ENCODE measurements at places on chromosomes 3 and 15.

GRCh38 chr3:17151598-17152373 is 267.0 kb downstream of the PLCL2 start:
- DNase-seq, result peak; percentile 82

DNA sequence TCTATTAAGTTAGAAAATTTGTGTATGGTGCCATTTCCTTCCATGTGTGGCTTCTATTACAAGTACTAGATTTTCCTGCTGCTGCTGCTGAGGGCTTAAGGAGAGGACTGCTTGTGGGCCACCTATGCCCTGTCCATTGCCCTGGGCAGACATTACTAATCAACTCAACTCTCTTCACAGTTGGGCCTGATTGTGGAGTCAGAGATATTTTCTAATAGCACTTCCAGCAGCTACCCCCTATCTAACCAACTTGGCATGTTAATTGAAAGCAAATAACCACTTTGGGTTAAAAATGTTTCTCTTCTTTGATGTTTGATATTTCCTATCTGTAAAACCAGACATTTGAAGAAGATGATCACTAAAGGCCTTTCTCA is 242.0 kb downstream of the EDEM1 start:
- no peak for DNase-seq

GRCh38 chr3:134576426-134576825 is 74.4 kb downstream of the KY start:
- DNase-seq, result no peak

- no peak for DNase-seq
Observed at GRCh38 chr3:49511639-49512038, 41.6 kb downstream of the DAG1 start.

DNA sequence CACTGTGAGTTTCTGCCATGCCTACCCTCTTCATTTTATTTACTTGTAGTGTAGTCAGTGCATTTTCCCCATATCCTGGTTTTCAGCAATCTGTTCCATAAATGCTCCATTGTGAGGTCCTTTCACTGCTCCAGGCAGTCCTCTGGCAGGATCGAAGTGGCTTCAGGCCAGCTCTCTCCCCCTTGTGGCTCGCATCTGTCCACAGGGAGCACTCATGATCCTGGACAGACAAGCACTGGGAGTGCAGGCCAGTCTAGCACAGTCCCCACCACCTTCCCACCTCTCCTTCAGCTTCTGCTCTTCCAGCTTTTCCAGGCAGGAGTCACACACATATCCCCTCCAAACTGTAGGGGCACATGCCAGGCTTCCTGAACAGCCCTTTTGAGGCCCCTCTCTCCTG is 173.6 kb downstream of the PPM1L start:
- no peak for DNase-seq

DNA sequence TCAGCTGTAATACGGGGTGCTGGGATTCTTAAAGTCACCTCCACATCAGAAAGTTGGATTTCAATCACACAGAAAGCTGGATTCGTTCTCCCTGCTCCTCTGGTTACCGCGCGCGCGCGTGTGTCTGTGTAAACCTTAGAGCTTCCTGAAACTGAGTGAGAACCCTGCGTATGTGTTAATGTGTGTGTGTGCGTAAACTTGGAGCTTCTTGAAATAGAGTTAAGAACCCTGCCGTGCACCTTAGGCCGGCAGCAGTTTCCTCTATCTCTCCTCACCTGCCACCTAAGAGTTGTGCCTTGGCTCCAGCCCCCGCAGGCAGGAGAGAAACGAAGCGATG is 531 bp downstream of the LZTFL1 start:
- DNase-seq, result no peak

DNA sequence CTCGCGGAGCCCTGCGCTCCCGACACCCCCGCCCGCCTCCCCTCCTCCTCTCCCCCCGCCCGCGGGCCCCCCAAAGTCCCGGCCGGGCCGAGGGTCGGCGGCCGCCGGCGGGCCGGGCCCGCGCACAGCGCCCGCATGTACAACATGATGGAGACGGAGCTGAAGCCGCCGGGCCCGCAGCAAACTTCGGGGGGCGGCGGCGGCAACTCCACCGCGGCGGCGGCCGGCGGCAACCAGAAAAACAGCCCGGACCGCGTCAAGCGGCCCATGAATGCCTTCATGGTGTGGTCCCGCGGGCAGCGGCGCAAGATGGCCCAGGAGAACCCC is 464 bp downstream of the SOX2 start:
- DNase-seq, result no peak

DNA sequence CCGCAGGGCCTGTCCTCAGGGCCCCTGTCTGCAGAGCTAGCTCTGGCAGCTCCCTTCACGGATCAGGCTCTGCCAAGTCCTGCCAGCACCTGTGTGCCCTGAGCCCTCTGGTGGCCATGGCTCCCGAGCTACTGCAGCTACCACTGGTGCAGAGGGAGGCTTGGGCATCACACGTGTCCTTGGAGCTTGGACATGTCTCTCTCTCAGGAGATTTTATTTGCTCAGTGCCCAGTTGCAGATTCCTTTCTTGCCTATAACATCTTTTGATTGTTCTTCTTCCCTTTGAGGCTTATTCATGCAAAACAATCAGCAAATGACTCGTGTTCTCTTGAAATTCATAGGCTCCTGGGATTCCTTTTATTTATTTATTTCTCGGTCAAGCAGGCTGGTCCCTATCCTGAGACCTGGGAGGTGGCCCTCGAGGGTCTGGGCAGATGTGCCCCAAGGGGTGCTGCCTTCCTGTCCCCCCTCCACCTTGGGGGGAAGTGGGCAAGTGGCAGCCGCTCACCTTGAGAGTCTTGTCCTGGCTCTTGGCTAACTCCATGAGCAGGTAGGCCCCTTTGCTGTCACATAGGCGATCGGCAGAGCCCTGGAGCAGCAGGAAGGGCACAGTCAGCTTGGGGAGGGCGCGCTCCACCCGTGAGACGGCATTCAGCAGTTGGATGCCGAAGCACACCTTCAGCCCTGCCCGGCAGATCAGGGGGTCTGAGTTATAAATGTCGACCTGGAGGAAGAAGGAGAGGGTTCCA is 21.9 kb downstream of the ABTB1 start:
- DNase-seq, result no peak

DNA sequence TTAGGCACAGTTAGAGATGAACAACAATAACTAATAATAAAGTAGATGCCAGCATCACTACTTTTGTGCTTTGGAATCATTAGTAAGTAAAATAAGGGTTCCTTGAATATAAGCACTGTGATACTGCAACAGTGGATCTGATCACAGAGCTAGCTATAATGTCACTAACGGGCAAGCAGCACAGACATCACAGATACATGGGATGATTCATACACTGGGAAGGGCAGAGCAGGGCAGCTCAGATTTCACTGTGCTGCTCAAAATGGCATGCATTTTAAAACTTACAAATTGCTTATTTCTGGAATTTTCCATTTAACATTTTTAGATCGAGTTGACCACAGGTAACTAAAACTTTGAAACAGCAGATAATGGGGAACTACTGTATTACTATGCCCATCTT is 476.6 kb downstream of the FHIT start:
- DNase-seq, result no peak

GRCh38 chr3:49222002-49222401 is 50.6 kb downstream of the KLHDC8B start:
- no peak for DNase-seq

- no peak for DNase-seq
Observed at GRCh38 chr15:40229316-40229715, 9.5 kb upstream of the PAK6 start.

- DNase-seq, result no peak
Observed at GRCh38 chr3:51257870-51258269, 127.2 kb upstream of the MANF start.

- no peak for DNase-seq
Observed at GRCh38 chr3:30135190-30135589, 471.2 kb upstream of the TGFBR2 start.

DNA sequence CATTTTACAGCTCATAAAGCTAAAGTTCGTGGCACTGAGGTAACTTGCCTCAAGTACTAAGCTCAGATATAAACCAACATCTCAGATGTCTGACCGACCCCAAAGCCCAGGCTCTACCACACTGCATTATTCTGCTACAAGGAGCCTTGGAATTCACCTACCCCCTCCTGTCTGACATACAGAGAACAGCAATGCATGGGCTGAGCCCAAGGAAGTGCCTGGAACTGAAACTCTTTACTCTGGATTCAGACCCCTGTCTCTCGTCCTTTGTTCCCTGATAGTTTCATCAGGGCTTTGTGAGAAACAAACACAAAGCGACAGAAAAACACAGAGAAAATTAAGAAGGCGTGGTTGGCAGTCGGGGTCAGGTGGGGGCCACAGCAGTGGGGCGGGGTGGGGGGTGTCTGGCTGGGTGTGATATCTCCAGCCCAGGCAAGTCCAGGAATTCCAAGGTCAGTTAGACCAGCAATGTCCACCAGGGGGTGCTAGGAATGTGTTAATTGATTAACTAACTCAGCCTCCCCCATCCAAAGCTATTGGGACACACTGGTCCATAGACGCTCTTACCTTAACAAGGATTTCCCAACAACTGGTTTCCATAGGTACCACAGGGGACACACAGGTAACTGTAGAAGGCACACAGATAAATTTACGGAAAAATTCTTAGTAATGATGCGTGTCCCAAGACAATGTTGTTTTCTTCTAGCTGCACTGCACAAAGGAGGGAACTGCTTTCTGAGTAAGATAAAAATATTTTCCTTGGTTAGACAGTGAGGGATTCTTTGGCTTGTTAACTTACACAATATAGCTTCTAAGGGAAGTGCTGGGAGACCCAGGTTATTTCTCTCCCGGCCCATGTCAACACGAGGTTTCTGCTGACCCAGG is 18.8 kb upstream of the SSUH2 start:
- peak; percentile 44 for DNase-seq

DNA sequence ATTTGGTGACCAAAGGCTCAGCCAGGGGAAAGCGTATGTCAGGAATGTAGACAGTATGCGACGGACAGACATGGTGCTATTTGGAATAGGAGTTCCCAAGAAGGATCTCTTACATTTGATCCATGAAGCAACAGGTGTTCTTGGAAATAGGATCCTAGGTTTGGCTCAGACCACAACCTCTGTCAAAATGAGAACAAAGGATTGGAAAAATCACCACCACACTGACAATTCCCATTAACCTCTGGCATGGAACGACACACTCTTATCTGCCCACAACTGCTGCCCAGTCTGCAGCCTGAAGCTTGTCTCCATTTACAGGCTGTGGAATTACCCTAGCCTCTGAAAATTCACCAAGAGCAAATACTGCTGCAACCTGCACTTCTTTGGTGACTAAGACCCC is 33.6 kb upstream of the LRRN1 start:
- DNase-seq, result no peak

DNA sequence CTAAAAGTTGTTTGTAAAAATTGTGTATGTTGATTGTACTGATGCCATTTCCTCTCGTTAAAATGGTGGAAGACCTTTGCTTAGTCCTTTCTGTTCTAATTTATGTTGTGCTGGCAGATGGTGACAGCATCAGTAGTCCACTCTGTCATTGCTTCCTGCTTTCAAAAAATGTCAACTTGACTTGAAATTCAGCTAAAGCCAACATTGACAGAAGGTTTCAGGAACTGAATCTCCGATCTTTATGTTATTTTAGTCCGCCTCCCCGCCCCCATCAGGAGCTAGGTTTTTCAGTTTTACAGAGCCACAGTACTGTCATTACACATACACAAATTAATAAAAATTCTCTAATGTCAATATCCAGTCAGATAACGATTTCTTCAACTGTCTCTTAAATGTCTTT is 1.5 kb downstream of the CEP63 start:
- no peak for DNase-seq

DNA sequence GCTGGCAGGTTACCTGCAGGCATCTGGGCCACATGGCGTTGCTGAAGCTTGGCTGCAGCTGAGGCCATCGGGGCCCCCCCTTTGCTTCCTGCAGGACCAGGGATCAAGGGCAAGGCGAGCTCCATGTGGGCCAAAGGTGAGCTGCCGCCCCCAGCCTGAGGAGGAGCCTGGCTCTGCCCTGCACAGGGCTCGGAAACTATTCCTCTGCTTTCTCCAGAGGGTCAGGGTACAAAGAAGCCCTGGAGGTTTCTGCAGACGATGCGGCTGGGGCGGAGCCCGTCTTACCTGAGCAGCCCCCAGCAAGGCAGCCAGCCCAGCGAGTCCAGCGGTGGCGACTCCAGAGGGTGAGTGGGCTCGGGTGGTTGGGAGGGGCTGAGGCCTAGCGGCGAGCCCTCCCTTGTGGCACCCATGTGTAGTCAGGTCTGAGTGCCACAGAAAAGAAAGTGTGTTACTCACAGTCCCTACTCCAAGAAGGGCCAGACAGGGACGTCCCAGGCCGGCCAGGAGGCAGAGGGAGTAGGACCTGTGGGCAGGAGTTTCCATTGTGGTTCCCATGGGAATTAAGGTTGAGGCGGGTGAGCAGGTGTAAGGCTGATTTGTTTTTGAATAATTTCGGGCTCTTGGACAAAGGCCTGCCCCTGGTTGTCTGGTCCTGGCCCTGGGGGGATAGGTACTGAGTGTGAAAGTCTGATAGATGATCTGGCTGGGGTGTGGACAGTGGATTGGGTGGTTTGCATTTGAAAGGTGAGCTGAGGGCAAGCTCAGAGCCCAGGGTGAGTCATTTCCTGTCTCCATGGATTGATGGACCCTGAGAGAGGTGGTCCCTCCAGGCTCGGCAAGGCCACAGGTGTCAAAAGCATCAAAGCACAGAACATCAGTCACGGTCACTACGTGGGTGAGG is 25.4 kb downstream of the CFAP100 start:
- DNase-seq, result no peak

- DNase-seq, result no peak
Observed at GRCh38 chr15:59553879-59554735, 57.5 kb upstream of the GCNT3 start.

- DNase-seq, result no peak
Observed at GRCh38 chr15:48447058-48447457, 115.8 kb downstream of the DUT start.

DNA sequence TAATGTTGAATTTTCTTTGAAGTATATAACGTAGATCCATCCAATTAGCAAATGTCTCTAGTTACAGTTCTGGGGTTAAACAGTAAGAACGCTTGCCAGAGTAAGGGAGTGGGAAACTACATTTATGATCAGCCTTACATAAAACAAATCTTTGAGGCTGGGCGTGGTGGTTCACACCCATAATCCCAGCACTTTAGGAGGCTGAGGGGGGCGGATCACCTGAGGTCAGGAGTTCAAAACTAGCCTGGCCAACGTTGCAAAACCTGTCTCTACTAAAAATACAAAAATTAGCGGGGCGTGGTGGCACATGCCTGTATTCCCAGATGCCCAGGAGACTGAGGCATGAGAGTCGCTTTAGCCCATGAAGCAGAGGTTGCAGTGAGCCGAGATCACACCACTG is 50.1 kb upstream of the GATM start:
- no peak for DNase-seq

- DNase-seq, result no peak
Observed at GRCh38 chr3:146345900-146346299, 95.0 kb upstream of the PLSCR4 start.

GRCh38 chr3:53236112-53236841 is 19.5 kb downstream of the TKT start:
- DNase-seq, result no peak

DNA sequence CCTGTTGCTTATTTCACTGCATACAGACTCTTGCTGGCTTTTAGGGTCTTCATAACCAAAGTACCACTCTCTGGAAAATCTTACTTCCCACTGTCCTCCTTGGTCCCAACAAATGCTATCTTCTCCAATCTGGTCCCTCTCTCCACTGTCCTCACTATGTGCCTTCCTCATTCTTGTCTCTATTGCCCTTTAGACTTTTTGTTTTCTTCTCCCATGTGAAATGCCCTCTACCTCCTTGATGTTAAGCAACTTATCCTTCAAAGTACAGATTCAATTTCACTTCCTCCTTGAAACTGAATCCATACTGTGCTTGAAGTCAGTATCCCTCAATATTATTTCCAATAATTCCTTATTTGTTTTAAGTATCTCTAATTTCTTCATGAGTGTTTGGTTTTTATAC is 60.8 kb downstream of the CGGBP1 start:
- no peak for DNase-seq

GRCh38 chr3:145698749-145699148 is 462.2 kb downstream of the PLOD2 start:
- DNase-seq, result no peak

Measured in stimulated activated CD4-positive, alpha-beta T cell treated with anti-CD3 and anti-CD28 coated beads, Interleukin-12 subunit alpha, Interleukin-12 subunit beta, amount 100 ng/mL, for 48 hours (primary cell).